ENCODE measurements at places on chromosomes 7 and 10.
A peak's percentile ranks its signal among the peaks of the same experiment; 100 is the strongest.

DNA sequence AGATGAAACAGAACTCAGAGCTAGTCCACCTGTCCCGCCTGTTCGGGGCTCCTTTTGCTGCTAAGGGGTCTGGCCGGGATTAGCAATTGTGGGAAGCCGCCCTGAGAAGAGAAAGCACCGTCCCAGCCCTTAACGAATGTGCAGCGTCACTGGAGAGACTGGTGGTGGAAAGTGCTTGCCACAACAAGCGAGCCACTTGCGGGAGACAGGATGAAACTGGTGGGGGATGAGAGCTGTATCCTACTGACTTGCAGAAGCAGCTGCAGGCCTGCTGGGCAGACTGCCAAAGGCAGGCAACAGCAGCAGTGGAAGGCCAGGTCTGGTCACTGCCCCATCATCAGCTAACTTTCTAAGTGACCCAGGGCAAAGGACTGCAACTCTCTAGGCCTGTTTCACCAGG lies 95.4 kb downstream of the FAM53B start:
- peak; percentile 94 for DNase-seq

DNA sequence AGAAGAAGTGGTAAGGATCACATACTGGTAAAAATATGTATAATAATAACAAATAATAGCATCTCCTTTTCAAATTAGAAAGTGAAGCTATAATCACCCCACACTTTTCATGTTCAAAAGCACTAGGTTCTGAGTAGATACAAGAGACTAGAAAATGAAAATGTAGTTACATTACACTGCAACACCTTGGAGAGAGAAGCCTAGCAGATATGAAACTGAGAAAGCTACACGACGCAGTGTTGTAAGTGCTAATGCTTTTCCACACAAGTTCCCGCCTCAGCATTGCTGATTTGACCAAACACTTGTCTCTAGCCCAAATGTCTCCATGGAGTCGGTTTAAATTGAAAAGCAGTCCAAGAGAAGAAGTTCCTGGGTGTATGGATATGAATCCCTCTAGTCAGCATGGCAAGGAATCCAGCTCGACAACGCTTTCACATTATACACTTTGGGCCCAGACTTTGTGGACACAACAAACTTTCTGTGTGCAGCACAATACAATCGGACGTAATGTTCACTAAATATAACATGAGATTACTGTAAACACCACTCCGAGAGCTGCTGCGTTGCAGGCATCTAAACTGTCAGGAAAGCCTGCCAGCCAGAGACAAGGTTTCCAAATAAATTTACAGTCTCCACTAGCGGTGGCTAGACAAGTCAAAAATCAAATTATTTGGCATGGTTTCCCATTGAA lies 1.7 kb downstream of the PDE1C start:
- DNase-seq, result no peak

GRCh38 chr7:138226001-138226476 lies 149.8 kb downstream of the AKR1D1 start:
- no peak for DNase-seq

GRCh38 chr10:22599048-22599561 lies 115.3 kb downstream of the PIP4K2A start:
- peak; percentile 81 for DNase-seq

GRCh38 chr10:6055929-6056328 lies 6.2 kb downstream of the IL2RA start:
- DNase-seq, result no peak

GRCh38 chr10:34988397-34989067 lies 101.6 kb downstream of the CUL2 start:
- DNase-seq, result no peak

DNA sequence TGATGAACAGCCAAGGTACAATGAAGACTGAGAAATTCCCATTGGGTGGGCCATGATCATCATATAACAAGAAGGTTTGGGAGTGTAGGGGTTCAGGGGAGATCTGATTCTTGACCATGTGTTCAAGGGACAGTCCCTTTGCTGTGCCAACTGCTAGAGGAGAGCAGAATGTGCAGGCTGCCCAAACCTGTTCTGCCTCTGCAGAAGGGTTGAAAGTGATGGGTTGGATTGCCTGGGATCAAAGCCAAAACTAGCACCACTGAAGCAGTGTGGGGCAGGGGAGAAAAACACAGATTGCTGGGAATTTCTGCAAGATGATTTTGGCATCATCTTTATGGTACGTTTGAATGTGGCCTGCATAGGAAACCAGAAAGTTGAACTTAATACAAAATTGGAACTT lies 303.9 kb downstream of the OTUD1 start:
- no peak for DNase-seq

Data from osteoblast (primary cell).